ENCODE measurements at places on chromosomes 3 and 15.

GRCh38 chr3:27570421-27571106, 86.4 kb upstream of the SLC4A7 start:
- DNase-seq, result no peak

- DNase-seq, result no peak
Observed at GRCh38 chr3:171000281-171000680, 26.2 kb downstream of the SLC2A2 start.

GRCh38 chr3:198076722-198077308, 116.8 kb downstream of the LMLN start:
- no peak for DNase-seq

DNA sequence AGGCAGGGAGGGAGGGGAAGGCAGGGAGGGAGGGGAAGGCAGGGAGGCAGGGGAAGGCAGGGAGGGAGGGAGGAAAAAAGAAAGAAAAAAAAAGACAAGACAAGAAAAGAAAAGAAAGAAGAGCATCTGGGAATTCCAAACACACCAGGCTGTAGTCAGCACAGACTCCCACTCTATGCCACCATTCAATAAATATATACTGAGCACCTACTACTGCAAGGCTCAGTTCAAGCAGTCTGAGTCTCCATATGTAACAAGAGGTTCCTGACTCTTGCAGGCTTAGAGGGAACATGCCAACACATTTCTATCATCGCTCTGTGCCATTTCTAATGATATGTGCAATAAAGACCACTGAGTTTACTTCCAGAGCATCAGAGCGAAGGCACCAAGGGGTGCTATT, 47.7 kb downstream of the ANXA2 start:
- no peak for DNase-seq

GRCh38 chr3:40962721-40963120, 236.6 kb upstream of the CTNNB1 start:
- no peak for DNase-seq
